Left kidney (tissue), 8 donors: ENCODE measurements at places on chromosomes 16 and 17.
A peak's percentile ranks its signal among the peaks of the same experiment; 100 is the strongest.

DNA sequence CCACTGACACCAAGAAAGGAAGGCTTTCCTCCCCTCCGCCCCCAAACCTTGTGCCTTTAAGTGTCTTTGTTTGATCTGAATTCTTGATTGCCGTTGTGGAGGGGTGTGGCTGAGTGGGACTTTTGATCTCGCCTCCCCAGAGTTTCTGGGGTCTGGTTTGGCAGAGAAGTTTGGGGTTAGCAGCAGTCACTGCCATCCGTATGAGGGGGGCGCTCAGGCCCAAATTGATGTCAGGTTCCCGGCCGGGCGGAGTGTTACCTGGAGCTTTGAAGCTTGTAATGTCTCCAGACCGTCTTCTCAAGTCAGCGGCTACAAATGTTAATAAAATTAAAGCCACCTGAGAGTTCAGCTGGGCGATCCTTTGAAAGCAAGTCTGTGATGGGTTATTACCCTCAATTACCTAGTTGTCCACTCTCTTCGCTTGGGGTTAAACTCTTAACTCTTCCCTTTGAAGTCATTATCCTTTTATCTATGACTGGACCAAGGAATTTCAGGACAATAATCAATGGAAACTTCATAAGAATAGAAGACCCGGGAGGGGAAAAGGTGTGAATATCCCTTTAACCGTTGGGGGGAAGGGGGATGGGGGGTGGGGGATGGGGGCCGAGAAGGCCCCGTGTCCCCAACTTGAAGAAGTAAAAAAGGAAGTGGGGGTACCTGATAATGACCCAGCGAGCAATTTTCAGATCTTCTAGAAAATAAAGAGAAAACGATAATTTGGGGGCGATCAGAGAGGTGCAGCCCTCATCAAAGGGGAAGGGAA, 31.8 kb upstream of the AXIN2 start:
- DNase-seq: no peak

DNA sequence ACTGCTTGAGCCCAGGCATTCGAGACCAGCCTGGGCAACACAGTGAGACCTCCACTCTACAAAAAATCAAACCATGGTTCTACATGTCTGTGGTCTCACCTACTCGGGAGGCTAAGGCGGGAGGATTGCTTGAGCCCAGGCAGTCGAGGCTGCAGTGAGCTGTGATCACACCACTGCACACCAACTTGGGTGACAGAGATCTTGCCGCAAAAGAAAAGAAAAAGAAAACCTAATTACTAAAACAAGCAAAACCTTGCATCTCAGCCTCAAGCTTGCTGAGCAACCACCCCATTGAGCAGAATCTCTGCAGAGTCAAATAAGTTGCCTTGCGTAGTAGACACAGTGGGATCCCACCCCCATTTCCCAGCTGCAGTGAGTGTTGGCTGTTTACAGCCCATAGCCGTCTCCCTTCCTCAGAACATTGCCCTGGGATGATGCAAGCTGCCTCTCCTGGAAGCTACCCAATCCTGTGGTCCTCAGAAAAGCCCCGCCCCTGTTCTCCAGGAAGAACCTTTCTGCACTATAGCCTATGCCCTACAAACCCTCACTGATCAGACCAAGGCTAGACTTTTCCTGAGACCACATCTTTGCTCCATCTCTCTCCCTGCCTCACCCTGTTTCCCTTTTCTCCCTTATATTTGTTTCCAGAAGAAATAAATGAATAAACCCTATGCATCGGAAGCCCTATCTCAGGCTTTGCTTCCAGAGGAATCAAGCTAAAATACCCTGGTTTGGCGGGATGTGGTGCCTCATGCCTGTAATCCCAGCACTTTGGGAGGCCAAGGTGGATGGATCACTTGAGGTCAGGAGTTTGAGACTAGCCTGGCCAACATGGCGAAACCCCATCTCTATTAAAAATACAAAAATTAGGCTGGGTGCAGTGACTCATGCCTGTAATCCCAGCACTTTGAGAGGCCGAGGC, 16.7 kb upstream of the ERN2 start:
- DNase-seq: no peak

GRCh38 chr16:70574595-70575271, 51.1 kb downstream of the SF3B3 start:
- DNase-seq: no peak

DNA sequence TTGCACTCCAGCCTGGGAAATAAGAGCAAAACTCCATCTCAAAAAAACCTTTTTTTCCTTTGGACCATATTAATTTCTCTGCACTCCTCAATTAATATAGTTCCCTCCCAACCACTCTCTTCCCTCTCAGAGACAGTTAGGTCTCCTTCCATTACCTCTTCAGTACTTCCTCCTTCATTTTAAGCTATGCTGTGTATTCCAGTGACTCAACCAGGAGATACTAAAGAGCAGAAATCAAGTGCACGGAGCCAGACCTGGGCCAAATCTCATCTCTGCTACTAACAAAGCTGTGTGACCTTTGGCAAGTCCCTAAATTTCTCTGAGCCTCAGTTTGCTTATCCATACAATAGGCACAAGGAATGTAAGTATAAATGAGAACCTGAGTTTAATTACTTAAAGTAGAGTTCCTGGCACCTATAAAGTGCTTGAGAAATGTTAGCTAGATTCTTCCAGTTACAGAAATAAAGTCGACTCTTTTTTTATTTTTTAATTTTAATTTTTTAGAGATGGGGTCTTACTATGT, 8.5 kb downstream of the PECAM1 start:
- DNase-seq: no peak

DNA sequence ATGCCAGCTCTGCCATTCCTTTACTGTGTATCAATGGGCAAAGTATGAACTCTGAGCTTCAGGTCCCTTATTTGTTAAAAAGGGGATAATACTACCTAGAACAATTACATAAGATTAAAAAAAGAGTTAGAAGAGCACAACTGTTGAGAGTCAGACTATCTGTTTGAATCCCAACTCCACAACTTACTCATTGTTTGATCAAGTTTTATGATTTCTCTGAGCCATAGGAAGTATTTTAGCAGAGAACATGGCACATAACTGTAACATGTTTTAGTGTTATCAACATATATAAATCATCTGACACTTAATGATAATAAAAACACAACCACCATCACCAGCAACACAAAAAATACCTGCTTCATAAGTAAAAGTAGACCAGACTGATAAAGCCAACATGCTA, 421.3 kb downstream of the ZFHX3 start:
- no peak for DNase-seq

DNA sequence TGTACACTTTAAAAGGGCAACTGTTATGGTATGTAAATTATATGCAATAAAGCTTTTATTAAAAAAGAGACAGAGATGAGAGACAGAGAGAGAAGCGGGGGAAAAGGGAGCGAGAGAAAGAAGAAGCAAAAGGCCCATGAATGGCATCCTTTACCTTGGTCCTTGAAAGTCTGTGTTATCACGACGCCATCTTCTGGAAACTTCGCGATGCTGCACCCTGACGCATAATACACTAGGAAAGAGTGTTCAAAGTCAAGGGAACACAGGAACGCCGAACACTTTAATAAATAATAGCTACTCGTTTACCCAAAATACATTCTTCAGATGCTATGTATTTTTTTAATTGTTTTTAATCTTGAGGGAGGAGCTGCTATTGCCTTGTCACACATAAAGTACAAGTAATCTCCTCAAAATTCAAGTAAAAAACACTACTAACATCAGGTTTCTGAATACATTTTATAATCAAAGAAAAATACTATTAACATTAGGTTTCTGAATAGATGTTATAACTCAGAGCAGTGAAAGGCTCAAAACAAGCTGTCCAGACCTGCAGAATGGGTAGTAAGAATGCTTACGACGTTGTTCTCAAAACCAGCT, 23.0 kb upstream of the SLC38A8 start:
- peak; percentile 44 for DNase-seq

- DNase-seq: no peak
Measured at GRCh38 chr17:45700171-45701090, 83.7 kb upstream of the CRHR1 start.

GRCh38 chr17:74838274-74838673, 21.4 kb downstream of the GRIN2C start:
- no peak for DNase-seq

DNA sequence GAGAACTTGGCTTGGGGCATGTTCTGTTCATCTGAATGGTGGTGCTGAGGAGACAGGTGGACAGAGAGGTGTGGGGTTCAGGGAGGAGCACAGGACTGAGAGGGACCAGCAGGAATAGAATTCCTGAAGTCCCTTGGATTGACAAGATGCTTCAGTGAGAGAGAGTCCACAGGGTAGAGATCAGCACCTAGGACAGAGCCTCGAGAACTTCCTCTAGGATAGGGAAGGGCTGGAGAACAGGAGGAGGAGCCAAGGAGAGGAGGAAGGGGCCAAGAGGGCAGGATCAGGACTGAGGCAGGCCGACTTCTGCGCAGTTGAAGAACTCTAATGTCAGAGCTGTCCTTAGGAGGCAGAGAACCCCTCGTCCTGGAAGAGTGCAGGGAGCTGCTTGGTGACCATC, 138.4 kb downstream of the PRKCB start:
- DNase-seq: peak; percentile 39
